ENCODE measurements at places on chromosomes 11 and 22.

GRCh38 chr11:126592496-126593410 lies 237.3 kb downstream of the ST3GAL4 start:
- no peak for DNase-seq

- no peak for DNase-seq
These were observed 47.6 kb downstream of the OR4C45 start for GRCh38 chr11:50080256-50080655.

DNA sequence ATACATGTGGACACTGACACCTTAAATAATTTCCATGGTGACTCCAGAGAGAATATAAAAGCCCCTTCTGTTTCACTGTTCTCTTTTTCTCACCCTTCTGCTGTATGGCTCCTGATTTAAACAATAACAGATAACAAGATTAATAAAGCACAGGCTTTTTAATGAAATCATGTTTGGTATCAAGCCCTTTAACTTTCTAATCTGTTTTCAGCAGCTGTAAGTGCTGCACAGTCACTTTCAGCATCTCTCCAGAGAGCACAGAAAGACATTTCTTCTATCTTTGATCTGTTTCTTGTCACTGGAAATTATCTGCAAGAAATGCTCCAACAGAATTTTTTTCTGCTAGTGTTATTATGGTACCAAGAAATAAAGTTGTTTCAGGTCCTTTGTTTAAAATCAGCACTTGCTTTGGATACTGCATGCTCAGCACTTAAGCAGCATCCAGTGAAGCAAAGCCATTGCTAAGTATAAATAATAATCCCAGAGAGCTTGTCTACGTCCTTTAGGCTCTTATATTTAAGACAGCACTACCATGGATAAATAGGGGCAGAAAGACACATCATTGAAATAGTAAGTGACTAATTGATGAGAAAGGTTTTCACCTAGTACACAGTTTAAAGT lies 134.2 kb upstream of the CARD18 start:
- no peak for DNase-seq

DNA sequence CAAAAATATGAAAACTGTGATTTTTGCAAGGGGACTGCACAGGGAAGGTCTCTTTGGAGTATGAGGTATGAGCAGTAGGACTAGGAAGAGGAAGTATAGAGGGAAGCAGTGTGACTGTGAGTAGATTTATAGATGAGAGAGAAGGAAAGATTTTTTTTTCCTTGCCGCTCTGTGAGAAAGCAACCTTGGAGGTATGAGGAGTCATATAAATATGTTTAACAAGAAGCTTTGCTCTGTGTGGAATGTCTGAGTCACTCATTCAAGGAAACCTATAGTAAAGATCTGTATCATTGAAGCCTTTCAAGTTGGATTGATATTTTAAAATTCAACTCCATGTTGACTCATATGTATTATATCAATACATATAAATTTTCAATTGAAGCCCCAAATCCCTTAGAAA lies 26.2 kb downstream of the DNHD1 start:
- no peak for DNase-seq

DNA sequence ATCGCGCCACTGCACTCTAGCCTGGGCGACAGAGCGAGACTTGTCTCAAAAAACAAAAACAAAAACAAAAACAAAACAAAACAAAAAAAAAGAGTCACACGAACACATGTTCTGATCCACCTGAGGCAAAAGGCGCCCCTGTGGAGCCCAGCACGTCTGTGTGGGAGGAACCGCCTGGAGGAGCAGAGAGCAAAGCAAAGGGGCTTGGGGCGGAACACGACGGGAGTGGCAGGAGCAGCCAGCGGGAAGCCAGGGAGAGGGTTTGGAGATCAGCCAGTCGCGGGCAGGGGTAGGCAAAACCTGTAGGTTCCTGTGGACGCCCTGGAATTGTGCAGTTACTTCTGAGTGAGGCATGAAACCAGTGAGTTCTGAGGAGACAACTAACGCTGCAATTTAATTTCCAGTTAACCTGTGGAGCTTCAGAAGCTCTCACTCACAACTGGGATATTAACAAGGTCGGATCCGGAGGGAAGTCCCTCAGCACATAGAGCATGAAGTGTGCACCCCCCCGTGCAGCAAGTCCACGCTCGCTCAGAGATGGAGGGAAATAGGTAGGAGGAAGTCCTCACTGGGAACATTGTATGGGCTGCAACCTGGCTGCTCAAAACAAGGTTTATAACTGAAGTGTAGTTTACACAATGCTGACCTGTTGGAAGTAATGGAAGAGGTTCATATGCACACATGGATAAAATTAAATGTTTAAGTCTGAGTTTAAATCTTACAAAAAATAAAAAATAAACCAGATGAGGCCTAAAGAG lies 13.2 kb upstream of the USP18 start:
- no peak for DNase-seq

GRCh38 chr11:57638005-57638781 lies 11.5 kb downstream of the YPEL4 start:
- peak; percentile 49 for DNase-seq

DNA sequence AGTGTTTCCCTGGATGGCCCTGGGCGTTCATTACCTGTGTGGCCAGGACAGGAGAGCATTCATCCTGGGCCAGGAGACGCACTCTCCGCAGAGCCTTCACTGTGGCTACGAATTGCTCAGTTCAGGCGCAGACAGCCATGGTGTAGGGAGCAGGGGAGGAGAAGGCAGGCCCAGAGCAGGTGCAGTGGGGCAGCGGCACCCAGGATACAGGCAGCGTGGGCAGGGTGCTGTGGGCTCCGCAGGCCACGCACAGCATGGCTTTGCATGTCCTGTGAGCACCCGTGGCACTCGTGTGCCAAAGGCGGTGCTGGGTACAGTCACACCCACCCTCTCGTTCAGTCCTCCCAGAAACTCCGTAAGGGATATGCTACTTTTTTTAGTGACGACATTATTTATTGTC lies 124.2 kb upstream of the B3GAT1 start:
- no peak for DNase-seq

DNA sequence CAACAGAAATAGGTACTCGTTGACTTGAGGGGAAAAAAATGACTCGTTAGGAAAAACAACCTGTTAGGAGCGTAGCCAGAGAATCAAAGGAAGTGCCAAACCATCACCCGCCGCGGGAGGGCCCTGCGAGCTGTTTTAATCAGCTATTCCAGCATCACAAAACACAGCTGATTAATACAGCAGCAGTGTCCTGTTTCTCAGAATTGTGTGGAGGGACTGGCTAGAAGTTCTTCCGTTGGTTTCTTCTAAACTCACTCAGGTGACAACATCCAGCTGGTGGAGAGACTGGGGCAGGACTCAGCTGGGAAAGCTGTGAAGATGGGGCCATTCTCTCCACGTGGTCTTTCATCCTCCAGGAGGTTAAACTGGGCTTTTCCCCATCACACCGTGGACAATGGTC lies 28.0 kb downstream of the HSPA8 start:
- DNase-seq, result no peak

DNA sequence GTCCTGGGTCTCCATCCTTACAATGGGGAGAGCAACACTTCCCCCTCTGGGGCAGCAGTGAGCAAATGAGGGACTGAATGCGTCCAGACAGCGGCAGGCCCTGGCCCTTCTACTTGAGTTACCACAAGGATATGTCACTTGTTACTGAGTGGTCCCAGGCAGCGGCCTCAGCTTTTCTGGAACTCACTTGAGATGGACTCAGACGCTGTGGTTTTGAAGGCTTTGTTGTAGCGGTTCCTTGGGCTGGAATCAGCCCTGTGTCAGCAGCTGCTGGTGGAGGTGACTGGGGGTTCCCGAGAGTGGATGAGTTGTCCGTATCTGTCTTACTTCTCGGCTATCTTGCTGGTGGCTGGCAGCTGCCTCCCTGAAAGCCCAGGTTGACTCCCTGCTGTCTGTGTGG lies 77.0 kb downstream of the MICAL2 start:
- DNase-seq, result no peak

- DNase-seq, result no peak
These were observed 96.3 kb upstream of the CSNK2A3 start for GRCh38 chr11:11449327-11449726.

- DNase-seq, result no peak
These were observed 104.9 kb downstream of the KCNC1 start for GRCh38 chr11:17839450-17839849.

DNA sequence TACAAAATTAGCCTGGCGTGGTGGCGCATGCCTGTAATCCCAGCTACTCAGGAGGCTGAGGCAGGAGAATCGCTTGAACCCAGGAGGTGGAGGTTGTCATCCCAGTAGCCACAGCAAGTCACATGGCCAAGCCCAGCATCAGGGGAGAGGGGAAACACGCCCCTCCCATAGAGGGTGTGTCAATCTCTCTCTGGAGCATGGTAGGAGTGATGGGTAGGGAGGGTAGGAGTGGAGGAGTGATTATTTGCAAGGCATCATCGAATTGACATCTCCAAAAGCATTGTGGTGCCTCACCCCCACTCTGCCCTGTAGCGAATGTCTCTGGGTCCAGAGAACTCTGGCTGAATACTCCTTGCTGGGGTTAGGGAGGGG lies 6.1 kb upstream of the SSTR3 start:
- DNase-seq, result no peak

DNA sequence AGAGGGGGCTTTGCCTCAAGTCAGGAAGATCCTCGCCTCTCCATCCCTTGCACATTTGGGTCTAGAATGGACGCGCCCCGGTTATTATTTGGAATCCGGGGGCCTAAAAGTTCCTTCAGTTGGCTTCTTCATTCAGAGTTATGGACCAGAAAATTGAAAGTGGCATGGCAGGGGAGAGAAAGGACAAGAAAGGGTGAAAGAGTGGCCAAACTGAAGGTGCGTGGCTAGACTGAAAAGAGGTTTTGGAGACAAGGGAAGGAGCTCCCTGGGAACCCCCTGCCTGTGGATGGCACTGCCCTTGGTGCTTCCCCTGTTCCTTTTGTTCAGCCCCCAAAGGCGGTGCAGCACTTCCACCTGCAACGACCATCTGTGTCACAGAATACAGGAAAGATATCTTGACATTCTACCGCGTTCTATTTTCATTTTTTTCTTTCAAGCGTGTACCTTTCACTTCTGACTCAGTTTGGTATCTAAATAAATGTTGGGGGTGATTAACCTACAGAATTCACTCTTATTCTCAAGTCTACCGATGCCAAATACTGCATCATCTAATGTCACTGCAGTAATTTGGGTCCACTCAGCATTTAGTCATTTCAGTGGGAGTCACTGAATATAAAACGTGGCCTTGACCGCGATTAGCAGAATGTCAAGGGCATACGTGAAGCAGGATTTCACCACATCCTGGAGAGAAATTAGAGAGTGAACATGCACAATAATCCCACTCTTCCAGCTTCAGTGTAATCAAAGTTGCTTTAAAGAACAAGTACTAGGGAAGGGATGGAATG lies 88.1 kb upstream of the ARHGAP32 start:
- no peak for DNase-seq
